WTC11 (cell line): ENCODE measurements at places on chromosomes 3 and 15. TPM values are rescaled to one million over a fixed set of nuclear protein-coding genes. Genes with fewer than 3 reads are reported as not detected.

- no peak for DNase-seq
These were observed 16.6 kb upstream of the LOXL1 start for GRCh38 chr15:73909651-73910050.

LRRC2 gene
- 4.0 to 4.9 TPM (median 4.9 TPM) in 3 replicates for total RNA-seq

P2RY13 gene
- total RNA-seq, result not detected in 3 replicates

SPSB4 gene
- 19.4 to 19.7 TPM (median 19.6 TPM) in 3 replicates for total RNA-seq

STAG1 gene
- total RNA-seq, result 14.9 to 20.7 TPM (median 17.7 TPM) in 3 replicates

DNA sequence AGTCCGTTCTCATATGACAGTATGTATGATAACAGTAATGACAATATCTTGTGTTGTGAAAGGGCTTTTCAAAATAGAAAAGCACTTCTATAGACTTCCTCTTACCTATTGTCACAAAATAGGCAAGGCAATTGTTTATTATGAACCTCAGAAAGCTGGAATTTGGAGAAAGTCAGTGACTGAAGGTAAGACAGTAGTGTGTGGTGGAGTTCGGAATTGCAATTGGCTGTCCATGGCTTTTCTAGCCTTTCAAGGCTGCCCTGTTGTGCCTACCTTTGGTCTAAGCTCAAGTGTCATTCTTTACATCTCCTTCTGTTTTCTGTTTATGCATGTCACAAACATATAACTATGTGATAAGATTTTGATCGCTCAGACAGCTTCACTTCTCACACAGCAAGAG lies 219.3 kb upstream of the NR2E3 start:
- no peak for DNase-seq

DNA sequence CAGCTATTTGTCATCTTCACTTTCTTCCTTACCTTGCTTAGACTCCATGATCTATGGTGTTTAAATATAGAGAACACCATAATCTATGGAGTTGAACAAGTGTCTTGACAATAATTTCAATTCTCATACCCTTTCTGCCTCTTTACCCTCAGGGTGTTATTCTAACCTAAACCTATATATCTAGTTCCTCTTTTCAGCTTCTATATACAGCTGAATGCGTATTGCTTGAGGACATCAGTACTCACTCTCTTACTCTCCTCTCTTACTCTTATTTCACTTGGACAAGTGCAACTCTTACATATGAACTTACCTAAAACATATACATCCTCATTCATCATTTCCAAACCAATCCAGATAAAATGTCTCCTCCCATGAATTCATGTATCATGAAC lies 187.1 kb downstream of the RAP2B start:
- DNase-seq, result no peak

DNA sequence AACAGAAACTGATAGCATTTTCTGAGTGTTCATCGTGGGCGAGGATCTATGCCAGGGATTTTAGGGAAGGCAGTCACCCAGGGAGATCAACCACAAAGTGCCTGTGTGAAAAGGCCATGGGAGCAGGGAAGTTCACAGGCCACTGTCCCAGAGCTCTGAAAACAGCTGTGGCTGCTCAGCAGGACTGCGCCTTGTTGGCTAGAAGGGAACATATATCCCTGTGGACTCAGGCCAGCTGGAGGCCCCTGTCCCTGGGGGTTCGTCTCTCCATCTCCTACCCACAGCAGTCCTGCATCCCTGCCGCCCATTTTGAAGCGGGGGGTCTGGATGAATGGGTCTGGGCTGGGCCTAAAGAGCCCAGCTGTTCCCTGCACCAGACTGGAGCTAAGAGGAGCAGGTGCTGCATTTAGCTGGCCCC lies 27.8 kb downstream of the PPCDC start:
- no peak for DNase-seq

DNA sequence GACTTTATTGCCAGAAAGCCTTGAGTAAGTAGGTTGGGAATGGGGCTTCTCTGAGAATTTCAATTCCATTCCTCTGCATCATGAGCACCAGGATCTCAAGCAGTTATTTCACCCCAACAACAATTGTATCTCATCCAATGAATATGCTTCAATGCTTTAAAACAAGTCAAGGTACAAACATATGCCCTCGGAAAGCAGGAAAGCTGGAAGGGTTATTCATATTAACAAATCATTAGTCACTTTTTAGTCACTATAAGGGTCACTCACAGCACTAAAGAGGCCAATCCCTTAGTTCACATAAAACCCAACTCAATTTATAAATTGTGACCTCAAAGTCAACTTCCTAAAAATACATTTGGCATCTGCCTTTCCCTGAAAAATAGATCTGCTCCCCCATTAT lies 16.2 kb downstream of the MB21D2 start:
- DNase-seq, result no peak

DNA sequence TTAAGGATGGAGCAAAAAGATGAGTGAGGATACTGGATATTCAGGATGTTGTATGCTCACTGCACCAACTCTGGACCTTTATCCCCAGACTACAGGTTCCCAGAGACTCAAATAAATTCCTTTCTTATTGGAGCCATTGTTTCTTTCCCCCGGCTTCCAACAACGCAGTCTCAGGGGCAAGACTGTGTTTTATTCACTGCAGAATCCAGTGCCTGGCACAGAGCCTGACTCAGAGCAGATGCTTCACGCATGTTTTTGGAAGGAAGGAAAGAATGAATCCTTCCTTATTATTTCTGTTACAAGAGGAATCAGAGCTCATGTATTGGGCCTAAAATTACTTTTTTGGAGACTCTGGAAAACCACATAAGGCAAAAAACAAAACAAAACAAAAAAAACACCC lies 96.0 kb upstream of the VGLL4 start:
- DNase-seq, result no peak

- DNase-seq, result no peak
These were observed 14.0 kb downstream of the ETV5 start for GRCh38 chr3:186094696-186095425.

DAZL gene
- total RNA-seq, result 3.3 to 4.3 TPM (median 3.9 TPM) in 3 replicates

DNA sequence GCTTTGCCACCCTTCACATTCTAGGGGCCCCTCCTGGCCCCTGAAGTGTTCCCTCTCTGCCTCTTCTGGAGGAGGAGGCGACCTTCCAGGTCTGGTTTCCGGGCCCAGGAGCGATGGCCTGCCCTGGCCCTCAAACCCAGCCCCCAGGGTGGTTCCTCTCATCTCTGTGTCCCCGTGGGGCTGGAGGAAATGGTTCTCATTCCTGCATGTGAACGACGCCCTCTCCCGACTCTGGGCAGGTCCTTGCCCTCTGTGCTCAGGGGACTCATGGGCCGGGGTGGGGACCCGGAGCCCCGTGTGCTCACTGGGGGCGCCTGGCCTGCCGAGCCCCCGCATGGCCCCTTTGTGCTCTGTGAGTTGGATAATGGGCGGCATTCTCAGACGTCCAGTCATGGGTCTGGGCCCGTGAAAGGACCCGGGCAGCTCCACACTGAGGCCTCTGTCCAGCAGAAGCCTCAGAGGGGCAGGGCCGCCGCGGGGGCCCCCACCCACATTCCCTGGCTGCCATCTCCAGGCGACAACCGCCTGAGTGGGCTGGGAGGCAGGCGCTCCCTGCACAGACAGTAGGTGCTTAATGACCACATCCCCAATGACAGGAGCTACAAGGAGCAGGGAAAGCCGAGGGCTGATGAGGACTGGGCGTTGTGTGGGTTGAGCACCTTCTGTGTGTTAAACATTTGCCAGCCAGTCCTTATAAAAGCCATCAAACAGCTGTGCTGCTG lies 5.5 kb upstream of the PLXND1 start:
- peak; percentile 60 for DNase-seq

DNA sequence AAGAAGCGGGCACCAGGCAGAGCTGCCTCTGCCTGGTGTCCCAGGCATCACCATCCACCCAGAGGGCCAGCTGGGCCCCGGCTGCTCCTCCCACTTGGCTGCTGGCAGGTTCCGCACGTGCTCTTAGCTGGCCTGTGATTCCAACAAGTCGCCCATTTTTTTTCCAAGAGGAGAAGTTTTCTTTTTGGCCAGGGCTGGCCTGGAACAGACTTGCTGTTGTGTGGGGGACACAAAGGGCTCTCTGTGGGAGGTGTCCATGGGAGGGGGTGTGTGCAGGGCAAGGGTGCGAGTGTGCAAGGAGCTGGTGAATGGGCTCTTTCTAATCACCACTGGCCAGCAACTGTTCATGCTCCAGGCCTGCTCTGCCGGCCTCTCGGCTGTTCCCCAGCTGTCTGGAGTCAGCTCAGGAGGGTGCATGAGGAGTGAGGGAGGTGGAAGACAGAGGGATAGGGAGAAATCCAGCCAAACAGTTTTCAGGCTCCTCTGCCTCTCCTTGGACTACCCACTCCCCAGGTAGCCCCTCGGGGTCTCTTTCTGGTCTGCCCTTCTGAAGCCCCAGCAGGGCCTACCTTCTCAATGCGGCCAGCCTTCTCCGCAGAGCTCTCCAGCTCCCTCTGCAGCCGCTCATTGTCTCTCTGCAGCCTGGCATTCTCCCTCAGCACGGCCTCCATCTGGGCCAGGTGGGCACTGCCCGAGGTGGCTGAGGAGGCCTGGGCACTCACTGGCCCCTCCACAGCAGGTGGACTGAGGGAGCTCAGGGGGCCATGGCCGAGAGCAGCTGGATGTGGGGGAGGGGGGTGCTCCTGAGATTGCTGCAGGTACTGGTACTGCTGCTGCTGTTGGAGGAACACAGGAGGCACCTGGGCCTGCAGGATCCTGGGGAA lies 7.1 kb downstream of the AMOTL2 start:
- no peak for DNase-seq

DNA sequence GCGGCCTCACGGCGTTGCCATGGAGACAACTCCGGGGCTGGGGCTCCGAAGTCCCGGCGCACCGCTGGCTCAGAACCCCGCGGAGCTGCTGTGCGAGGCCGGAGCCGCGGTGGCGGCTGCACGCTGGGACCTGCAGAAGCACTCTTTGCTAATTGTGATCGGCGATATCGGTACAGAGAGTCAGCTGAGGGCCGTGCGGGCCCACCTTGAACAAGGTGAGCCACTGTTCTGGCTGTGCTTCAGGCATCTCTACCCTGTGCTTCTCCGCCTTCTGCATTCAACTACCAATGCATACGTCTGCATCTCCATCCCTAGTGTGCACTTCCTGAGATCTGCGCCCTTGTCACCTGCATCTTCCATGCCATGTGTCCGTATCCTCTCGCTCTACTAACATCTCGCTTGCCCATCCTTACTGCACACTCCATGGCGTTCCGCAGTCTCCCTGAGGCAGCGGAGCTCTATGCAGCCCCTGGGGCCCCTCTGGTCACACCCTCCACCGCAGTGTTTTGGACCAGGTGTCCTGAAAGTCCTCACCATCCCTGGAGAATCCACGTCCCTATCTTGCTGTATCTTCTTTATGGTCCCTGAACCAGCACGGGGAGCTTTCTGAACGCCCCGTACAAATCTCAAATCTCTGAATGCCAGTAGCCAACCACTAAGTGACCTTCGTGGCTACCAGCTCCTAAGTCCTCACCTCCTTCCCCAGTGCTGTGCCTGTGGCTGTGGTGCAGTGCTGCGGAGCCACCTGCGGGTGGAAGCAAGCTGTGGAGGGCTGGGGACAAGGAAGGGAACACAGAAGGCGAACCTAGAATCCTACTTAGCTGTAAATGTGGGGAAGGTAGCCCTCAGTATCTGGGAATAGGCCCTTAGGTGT lies 6.2 kb upstream of the MAP1A start:
- peak; percentile 43 for DNase-seq
